ENCODE measurements at places on chromosomes 7 and 10.

DNA sequence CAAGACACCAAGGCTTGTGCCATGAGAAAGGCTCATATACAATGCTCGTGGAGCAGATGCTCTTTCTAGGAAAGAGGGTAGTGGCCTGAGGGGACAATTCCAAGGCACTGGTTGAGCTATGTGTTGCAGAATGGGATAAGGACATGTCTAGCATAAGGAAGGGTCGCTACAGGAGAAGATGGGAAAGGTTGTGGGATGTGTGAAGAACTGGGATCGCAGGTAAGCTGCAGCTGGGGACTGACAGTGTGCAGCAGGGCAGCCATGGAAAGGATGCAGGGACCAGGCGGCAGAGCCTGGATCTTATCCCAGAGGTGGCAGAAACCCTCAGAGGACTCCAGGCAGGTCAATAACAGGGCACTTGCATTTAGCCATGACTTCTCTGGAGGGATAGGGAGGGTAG is 56.1 kb downstream of the COBL start:
- DNase-seq: no peak

- DNase-seq: peak; percentile 47
These were observed 171.1 kb downstream of the FAM107B start for GRCh38 chr10:14603534-14604102.

DNA sequence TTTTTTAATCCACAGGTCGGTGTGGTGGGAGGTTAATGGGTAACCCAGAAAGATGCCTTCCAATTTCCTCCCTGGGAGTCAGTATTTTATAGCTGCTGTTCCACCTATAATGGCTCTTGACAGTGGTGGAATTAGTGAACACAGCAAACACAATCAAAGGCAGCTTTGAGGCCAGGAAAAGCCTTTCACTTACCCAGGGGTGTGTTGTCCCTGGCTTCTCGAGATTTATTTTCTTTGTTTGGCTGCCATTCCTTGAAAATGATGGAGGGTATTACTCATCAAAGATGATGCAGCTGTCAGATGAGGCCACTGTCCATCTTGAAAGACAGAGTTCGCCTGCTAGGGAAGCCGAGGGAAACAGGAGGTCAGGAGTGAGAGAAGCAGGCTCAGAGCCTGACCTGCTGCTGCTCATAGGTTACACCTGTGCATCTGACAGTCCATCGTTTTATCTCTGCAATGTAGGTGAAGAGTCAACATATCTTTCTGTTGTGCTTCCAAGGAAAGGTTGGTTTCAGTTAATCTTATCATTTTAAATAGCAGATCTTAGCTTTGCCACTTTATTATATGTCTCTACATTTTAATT is 221.6 kb downstream of the XPNPEP1 start:
- no peak for DNase-seq

DNA sequence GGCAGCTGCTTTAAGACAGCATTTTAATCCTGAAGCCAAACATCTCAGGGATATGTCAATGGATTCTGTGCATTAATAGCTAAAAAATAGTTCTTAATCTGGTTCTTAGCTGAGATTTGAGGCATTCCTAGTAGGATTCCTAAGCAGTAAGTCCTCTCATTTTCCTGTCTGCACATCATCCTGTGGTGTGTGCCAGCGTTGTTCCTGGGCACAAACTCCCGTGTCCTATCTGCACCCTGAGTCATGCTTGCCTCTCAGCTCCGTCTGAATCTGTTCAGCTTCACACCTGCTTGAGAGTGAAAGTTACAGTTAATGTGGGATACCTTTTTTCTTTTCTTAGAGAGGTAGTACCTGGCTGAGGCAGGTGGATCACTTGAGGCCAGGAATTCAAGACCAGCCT is 19.5 kb downstream of the BAG3 start:
- DNase-seq: no peak

DNA sequence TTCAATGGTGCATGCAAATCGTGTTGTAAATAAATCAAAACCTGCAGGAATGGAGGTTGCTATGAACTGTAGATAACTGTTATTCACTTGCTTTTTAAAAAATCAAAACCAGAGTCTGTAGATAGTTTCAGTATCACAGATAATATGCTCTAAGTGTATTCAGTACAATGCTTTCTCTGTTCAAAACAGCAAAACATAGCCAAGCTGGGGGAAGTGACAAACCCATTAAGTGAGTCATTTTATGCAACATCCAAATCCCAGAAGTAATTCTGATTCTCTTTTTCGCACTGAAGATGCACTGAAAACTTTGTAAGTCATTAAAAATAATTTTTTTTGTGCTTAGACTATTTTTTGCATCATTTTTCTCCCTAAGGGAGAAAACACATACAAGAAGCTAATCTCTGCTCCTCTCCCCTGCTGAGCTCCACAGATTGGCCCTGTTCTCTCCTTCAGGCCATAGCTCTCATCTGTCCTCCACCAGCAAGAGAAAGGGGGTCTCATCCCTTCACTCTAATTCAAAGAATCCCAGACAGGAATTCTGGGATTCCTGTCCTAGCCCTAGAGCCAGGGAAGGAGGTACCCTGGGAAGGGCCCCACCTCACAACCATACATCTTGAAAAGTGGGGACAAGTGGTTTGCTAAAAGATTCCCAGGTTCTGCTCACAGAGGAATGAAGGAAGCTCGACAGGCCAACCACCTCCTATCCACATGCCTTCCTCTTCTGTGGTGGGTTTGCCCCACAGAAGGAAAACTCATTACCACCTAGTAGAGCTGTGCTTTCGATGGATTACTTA is 4.9 kb downstream of the PRTFDC1 start:
- no peak for DNase-seq

- DNase-seq: no peak
These were observed 1.3 kb upstream of the ATXN7L1 start for GRCh38 chr7:105877736-105878135.

GRCh38 chr10:7498111-7498510 is 87.3 kb upstream of the SFMBT2 start:
- DNase-seq: no peak

DNA sequence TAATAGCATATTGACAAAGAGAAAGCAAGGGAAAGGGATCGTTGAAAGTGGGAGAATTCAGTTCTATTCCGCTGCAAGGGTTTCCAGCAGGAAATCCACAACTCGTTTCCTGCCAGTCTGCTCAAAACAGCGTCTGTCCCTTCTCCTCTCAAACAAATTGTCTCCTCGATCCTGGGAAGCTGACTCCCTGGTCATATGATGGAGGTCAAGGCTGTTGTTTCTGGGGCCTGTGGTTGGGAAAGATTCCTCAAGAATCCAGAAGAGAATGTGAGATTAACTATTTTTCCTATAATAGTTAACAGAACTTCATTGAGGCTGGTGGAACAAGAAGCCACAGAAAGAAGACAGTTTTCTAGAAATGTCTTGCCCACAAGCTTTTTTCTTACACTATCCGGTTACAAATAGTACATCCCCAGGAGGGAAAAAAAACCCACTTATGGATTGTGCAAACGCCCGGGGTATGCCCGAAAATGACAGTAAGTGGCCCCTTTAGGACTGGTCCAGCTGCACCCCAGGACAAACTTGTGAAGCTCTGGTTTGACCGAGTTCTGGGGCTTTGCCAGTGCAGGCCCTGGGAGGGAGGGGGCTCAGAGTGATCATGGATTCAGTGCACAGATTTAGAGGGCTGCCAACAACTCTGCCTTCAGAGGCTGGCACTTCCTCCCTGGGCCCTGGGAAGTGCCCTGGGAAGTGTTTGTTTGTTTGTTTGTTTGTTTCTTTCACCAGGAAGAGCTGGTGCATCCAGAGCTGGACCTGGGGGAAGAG is 49.4 kb upstream of the CTBP2 start:
- DNase-seq: no peak

DNA sequence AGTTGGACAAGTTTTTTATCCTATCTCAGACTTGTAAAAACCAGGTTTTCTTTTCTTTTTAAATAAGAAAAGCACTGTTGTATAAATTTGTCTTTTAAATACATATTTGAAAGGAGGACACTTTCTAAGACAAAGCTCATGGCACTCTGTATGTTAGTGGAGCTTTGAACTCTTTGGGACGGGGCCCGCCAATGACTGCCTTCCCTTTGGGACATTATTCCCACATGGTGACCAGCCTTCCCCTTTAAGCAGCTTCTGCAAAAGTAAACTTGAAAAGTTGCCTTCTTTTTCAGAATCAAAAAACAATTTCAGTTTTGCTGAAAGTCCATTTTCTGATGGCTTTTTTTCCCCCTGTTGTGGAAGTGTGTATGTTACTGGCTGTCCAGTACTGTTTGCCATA is 1.8 kb downstream of the CUX1 start:
- DNase-seq: no peak

DNA sequence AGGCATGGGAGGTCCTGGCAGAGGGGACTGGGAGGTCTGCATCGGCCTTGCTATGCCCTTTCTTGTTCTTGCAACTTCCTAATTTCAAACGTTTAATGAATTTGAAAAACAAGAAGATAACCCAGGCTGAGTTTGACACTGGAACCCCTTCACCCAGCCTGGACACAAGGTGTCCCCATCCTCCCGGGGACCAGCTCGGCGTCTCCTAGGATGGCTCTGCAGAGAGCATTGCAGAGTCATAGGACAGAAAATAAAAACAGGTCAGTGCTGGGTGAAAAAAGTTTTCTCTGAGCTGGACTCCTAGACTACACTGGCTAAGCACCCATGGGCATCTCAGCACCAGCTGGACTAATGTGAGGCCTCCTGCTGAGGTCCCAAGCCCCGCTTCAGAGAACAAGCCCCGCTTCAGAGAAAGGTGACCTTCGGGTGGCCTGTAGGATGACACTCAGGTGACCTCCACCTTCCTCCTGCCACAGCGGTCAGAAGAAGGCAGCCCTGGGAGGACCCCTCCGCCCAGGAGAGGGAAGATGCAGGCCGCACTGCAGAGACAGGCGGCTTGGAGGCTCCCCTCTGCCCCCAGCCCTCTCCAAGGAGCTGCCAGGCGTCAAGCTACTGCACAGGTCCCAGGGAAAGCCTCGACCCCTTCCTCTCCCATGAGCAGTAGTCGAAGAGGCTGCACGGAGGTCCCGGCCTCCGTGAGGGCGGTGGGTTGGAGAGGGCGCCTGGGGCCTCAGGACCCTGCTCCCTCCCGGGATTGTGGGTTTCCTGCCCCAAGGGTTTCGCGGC is 9.3 kb upstream of the UNCX start:
- no peak for DNase-seq

DNA sequence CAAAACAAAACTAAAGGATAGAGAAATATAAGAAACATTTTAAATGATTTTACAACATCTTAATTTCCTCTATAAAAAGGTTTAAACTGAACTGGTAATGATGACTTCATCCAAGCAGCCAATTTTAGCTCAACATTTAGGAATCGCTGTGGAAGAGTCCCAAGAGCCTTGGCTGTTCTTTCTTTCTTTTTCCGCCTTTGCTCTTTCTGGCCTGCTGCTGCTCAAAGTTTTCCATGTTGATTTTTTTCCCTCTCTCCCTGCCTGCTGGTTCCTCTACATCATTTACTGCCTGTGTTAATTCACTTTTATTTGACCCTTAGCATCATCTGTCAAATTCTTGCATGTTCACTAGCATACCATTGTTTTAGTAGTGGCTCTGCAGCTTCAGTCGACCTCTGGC is 146.9 kb downstream of the EVX1 start:
- no peak for DNase-seq

Measured in glutamatergic neuron (in vitro differentiated cells).